ENCODE measurements at places on chromosomes 3 and 15.
A peak's percentile ranks its signal among the peaks of the same experiment; 100 is the strongest.

DNA sequence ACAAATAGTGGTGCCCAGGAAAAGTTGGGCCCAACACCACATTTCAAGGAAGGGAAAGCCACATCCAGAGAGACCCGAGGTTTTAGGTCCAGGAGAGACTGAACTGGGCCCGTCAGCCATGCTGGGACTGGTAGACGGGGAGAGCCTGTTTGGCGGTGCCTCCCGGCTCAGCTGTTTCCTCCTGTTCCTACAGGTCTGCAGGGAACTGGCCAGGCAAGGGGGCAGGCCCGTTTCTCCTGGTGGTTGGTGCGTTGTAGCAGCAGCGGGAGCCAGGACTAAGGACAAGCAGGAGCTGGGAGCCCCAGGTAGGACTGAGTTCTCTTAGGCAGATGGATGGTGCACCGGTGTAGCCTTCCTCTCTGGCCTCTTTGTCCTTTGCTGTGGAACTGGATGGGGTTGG is 3.9 kb downstream of the PRKCD start:
- DNase-seq: no peak

DNA sequence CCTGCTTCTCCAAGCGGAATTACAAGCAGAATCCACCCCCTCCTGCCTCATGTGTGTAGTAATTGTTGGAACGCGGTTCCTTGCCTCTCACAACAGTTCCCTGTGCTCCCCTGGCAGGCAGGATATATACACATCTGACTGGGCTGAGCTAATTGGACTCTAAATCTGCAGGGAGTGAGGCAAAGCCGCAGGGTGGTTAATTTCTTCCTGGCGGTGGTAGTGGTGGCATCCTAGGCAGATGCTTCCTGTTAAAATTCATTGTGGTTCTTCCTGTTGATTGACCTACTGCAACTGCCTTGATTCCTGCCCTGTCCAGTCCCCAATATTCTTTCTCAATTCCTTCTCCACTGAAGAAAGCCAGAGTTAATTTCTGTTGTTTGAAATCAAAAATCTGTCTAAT is 202.9 kb upstream of the PROK2 start:
- DNase-seq: no peak

GRCh38 chr15:101025501-101025885 is 106.3 kb downstream of the LRRK1 start:
- DNase-seq: no peak

DNA sequence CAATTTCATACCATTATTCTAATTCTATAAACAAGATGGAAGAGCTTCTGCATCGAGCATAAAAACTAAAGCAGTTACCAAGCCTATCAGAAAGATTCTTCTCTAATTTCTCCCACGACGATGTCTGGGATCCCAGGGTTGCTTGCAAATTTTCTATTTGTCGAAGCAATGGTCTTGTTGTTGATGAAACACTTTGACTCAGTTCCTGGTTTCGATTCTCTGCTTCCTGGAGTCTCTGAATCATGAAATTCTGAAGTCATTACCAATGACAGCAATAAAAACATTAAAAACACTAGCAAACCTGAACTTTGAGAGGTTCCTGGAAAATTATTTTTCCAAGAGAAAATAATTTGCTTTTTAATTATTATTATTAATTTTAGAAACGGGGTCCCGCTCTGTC is 18.7 kb downstream of the TMF1 start:
- DNase-seq: no peak

DNA sequence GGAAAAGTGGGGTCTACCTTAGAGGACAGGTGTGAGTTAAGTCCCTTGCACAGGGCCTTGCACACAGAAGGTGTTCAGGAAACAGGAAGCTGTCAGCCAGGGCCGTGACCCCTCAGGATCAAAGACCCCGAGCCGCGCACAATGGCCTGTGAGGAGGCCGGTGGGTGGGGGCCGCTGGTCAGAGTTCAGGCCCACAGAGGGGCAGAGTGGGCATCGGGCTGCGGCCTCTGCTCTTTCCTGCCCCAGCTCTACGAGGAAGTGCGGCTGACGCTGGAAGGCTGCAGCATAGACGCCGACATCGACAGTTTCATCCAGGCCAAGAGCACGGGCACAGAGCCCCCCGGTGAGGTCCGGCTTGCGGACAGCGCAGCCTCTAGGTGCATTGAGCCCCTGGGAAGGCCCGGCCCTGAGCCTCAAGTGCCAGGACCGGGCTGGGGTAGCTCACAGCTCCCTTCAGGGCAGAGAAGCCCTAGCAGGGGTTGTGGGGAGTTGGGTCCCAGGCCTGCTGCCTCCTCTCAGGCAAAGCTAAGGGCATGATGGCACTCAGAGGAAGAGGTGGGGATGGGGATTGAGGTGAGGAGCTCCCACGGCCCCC is 37.2 kb downstream of the PSTPIP1 start:
- DNase-seq: no peak

GRCh38 chr3:64645243-64645642 is 42.6 kb downstream of the ADAMTS9 start:
- no peak for DNase-seq

GRCh38 chr3:11613319-11613718 is 30.4 kb downstream of the VGLL4 start:
- DNase-seq: no peak

- no peak for DNase-seq
Measured at GRCh38 chr3:156014489-156014888, 105.9 kb upstream of the KCNAB1 start.

DNA sequence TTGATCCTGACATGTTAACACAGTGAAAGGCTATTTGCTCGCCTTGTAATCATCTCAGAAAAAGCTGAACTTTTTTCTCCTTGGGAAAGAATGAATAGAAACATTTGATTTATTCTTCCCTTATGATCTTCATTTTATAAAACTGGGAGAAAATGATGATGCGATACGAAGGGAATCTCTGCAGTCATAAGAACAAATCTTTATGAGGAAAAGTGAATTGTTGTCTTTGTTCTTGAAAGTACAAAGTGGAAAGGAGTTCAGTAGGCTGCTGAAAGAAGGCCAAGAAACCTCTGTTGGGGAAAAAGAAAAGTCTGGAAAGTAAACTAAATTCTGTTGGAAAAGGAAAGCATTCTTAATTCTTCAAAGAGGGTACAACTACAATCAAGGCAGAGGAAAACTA is 248.8 kb downstream of the NSUN3 start:
- no peak for DNase-seq

- no peak for DNase-seq
Measured at GRCh38 chr3:129560911-129561594, 18.1 kb downstream of the H1-8 start.

- no peak for DNase-seq
Measured at GRCh38 chr3:177447938-177448337, 250.7 kb upstream of the TBL1XR1 start.

- no peak for DNase-seq
Measured at GRCh38 chr3:88195951-88196434, 46.2 kb downstream of the C3orf38 start.

DNA sequence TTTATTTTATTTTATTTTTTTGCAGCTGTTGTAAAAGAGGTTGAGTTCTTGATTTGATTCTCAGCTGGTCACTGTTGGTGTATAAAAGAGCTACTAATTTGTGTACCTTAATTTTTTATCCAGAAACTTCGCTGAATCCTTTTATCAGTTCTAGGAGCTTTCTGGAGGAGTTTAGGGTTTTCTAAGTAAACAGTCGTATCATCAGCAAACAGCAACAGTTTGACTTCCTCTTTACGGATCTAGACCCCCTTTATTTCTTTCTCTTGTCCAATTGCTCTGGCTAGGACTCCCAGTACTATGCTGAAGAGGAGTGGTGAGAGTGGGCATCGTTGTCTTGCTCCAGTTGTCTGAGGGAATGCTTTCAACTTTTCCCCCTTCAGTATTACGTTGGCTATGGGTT is 165.8 kb upstream of the KCNMB2 start:
- DNase-seq: no peak

- DNase-seq: no peak
Measured at GRCh38 chr3:6935970-6936369, 75.1 kb downstream of the GRM7 start.

DNA sequence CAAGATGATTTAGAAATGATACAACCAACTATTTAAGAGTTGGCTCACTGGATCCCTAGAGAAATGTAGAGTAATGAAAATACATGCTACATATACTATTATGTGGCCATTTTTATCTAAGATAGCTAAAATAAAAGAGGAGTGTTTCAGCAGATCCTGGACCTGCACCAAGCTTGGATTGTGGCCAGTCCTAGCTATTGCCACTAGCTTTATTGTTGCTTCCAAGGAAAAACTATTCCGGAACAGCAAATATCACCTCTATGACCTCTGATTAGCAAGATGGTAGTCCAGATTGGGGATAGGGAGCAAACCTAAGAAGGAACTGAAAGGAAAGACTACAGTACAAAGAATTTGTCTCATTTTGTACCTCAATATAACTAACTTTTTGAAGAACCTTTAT is 63.7 kb upstream of the NDN start:
- no peak for DNase-seq

DNA sequence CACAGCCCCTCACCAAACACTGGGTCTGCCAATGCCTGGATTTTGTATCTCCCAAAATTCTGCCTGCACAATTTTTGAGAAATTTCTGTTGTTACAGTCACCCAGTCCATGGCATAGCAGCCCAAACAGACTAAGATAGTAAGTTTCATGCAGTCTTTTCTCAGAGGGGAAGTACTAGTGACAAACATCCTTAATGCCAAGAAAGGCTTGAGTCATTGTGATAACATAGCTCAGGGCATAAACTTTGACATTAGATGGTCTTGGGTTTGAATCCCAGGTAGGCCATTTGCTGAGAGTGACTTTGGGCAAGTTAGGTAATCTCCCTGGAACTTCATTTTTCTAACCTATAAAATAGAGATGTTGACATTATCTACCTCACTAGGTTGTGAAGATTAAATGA is 36.1 kb upstream of the PFN2 start:
- DNase-seq: no peak

DNA sequence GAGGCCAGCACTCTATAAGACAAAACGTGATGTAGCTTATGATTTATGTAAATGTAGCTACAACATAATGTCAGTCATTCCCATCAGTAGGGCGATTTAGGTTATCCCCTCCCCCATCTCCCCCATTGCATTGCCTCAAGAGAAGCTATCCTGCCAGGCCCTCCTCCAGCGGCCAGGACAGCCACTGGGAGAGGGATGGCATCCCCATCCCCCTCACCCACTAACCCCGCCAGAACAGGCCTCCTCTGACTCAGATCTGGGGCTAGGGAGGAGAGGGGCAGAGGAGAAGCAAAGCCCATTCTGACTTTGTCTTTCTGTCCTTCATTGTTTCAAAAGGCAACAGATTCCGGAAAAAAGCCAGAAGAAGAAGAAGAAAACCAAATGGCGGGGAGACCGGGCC is 32.6 kb upstream of the ESYT3 start:
- no peak for DNase-seq

DNA sequence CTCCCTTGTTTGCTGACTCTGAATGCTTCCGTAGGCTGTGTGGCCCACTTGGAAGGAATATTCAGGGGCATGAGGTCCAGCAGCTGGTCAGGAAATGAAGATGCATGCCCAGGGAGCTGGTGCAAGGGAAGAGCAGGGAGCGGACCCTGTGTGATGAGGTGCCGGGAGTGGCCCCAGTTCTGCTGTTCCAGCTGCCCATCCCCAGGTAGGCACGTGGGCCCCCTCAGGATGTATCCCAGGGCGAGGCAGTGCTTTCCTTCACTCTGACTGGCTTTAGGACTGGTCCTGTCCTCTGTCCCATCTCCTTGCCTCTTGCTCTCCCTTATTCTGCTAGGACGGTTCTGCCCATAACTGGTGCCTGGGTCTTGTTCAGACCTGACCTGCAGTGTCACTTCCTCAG is 1.1 kb upstream of the FAM3D start:
- no peak for DNase-seq

DNA sequence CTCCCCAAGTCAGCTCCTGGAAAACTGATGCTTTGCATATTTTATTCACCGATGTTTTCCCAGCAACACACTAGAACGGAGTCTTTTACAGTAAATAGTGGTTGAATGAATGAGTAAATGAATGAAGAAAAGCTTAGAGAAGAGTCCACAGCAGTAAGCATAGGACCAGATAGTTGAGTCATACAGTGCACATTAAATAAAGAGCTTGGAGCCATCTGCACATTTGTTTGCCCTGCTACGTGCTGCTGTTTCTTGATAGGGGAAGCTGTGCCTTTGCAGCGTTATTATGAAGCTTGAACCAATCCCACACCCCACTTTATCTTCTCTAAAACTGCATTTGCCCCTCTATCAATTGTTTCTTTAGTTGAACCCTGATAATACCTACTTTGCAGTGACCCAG is 1.2 kb downstream of the FAM98B start:
- DNase-seq: no peak

- no peak for DNase-seq
Measured at GRCh38 chr15:66654361-66654738, 47.7 kb upstream of the SMAD6 start.

- no peak for DNase-seq
Measured at GRCh38 chr15:82168296-82168695, 94.2 kb downstream of the EFL1 start.

GRCh38 chr3:197878427-197878826 is 71.6 kb upstream of the RPL35A start:
- peak; percentile 68 for DNase-seq

DNA sequence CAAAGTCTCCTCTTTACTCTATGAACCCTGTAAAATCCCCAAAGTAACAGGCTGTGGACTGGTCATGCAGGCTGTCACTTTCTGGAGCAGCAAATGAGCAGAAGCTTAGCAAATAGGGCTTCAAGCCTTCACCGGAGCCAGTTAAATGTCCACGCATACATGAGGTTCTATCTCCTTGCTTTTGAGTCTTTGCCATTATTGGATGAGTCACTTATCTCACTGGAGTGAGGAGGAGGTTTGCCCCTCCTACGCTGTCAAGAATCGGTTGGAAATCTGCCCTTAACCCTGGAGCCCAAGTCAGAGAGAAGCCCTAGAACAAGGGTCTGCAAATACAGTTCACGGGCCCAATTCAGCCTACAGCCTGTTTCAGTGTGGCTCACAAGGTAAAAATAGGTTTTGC is 126.1 kb upstream of the CTNNB1 start:
- DNase-seq: no peak

DNA sequence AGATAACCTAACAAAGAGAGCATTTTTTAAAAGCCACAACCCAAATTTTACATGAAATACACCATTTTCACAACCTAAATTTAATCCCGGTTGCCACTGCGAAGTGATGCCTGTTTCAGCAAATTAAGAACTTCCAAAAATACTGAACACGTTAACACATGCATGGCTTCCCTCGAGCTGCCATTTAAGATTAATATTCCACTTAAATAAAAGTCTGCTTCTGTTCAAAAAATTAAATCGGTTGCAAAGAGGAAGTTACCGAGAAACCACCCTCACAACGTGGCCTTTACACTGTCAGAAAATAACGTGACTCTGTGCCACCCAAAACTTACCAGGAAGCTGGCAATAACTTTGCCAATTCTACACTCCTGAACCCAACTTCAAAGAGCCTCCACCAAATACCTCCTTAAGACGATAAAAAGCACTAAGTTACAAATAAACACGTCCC is 1.2 kb downstream of the TBL1XR1 start:
- no peak for DNase-seq
